ENCODE measurements at places on chromosomes 3 and 15.

GRCh38 chr15:42270551-42270950 is 2.5 kb upstream of the GANC start:
- DNase-seq: no peak

- no peak for DNase-seq
These were observed 120.8 kb upstream of the MEIS2 start for GRCh38 chr15:37220949-37221670.

- no peak for DNase-seq
These were observed 30.7 kb upstream of the CLDN1 start for GRCh38 chr3:190352861-190353457.

DNA sequence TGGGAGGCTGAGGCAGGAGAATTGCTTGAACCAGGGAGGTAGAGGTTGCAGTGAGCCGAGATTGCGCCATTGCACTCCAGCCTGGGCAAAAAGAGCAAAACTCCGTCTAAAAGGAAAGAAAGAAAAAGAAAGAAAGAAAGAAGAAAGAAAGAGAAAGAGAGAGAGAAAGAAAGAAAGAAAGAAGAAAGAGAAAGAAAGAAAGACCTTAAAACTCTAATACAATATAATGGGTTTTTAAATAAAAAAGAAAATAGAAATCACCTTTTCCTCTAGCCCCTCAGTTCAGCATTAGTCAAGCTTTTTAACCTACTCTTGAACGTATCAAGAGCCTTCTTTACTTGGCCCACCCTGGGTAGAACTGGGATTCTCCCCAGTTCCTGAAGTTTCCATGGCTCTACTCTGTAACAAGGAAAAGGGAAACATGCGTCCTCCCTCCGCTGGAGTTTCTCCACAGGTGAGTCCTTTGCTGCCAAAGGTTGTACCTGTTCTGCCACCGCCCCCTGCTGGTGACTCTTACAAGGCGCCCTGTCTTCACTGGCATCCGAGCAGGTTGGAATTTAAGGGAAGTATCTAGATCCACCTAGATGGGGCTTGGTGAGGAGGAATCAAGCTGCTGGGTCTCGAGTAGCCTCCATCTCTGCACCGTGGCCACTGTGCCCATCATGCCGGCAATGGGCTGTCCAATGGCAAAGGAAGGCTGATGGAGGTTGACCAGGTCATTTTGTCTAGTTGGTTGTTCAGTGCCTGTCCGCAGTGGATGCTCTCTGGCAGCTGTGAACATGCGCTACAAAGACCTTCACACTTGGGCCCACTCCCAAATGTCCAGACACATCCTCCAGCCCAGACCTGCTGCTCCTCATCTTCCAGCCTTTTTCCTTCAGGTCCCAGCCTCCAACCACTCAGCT is 20.6 kb upstream of the EPHB3 start:
- DNase-seq: no peak

- DNase-seq: no peak
These were observed 336.2 kb downstream of the EPHB1 start for GRCh38 chr3:135131290-135131689.

DNA sequence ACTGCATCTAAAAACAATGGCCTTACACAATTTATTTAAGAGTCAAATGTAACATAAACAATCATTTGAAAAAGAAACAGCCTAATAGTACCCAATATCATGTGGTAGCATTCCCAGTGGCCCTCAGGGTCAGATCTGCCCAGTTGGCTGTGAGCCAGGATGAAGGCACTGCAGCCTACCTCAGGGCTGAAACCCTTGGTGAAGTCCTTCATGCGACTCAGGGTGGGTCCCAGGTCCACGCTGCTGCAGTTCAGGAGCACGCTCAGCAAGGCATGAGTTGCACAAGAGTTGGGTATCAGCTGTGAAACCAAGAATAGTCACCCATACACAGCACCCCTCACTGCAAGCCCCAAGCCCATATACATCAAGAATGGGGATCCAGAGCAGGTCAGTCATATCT is 37.1 kb downstream of the SEMA3G start:
- DNase-seq: no peak

DNA sequence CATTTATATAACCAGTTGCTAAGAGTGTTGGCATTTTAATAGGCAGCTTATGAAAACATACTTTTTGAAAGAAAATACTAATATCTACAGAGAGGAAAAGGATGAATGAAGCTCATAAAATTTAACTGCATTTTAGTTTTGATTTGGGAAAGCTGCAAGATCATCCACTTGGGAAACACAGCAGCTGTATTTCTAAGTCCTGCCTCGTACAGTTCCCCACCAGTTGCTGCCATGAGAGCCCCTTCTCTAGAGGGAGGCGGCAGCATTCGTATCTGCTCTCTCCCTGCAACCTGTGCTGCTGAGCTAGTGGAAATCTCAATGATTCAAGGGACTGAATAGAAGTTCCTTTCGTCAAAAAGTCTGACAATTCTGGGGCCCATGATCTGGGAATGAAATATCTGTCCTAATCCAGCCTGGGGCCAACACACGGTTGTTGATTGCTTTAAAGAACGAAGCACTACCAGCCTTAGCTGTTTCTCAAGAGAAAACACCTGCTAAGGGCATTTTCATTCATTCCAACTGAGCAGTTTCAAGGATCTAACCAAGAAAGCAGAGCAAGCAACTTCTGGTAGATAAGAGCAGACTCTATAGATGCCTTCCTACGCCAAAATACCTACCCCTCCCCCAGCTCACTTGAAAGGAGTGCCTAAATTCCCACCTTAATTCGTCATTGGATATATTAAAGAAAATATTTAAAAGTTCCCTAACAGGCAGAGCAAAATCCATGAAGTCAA is 223.7 kb downstream of the MAGI1 start:
- no peak for DNase-seq

DNA sequence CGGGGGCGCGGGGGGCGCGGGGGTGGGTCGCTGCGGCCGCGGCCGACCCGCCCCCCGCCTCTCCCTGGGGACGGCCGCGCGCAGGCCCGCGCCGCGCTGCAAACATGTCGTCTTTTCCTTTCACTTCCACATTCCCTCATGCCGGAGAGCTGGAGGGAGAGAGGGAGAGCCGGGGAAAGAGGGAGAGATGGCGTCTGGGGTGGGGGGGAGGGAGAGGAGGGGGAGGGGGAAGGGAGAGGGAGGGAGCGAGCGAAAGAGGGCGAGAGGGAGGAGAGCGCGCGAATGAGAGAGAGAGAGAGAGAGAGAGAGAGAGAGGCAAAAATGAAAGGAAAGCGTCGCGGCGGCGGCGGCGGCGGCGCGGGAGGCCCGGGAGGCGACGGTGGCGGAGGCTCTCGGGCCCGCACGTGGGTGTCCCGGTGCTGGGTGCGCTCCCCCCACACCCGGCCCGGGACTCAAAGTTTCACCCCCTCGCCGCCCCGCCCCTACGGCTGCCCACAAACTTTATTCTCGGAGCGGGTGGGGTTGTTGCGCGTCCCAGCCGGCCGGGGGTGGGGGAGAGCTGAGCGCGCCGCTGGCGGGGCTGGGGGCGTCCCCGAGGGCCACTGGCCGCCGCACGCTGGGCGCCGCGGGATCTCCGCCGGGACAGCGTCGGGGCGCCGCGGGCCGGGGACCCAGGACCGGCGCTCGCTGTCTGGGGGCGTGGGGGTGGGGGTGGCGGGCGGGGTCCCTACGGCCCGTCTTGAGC is 731 bp downstream of the ZNF710 start:
- peak; percentile 29 for DNase-seq

GRCh38 chr3:153158961-153159735 is 2.9 kb upstream of the RAP2B start:
- DNase-seq: no peak

DNA sequence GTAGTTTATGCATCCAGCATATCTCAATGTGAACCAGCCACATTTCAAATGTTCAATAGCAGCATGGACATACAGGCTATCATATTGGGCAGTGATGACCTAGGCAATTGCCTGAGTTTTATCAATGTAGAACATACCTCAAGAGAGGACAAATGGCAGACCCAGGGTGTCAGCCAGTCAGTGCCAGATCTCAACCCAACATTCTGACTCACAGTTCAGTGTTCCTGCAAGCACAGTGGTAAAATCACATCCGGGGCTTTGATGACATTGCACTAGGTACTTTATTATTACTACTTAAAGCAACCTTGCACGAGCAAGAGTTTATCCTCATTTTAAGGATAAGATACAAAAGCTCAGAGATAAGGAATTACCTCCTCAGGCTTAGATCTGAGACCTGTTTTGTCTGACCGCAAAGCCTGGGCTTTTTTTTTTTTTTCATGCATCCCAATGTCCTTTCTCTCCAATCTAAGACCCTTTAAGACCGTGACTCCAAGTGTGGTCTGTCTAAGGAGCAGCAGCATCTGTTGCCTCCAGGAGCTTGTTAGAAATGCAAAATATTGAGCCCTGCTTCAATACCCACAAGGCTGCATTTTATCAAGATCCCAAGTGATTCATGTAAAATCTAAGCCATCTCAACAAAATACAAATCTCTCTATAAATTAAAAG is 60.1 kb downstream of the SLC12A1 start:
- no peak for DNase-seq

- DNase-seq: no peak
These were observed 15.5 kb upstream of the ECT2 start for GRCh38 chr3:172735014-172735413.

DNA sequence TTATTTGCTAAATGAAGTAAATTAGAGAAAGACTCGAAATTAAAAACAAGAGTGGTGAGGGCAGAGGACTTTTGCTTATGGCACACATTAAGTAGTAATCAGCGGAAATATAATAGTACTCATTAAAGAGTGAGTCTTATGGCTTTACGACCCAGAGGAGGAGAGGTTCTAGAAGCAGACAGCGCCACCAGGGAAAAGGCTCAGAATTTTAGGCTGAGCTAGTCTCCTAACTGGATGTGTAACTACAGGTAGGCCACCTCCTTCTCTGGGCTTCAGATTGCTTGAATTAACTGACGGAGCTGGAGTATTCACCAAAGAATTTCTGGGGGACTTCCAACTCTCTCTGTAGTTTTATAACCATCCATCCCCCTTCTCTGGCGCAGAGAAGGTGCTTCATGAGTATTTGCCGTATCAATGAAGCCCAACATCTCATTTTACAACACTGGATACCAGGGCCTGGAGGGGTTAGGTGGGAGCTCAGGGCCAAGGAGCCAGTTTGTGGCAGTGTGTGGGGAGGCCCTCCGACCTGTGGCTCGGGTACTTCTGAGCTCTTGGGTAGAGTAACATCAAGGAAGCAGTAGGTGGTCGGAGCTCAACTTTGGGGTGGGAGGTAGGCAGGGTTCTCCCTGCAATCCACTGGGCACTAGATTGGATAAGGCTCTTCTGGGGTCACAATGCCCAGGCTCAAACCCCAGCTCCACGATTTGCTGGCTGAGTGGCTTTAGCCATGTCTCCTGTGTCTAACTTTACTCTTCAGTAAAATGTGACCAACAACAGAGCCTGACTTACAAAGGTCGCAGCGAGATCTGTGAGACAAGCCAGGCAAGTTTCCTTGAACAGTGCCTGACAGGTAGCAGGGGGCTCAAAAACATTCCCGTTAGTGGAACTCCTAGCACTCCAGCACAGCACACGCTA is 1.1 kb downstream of the CHCHD4 start:
- DNase-seq: no peak

DNA sequence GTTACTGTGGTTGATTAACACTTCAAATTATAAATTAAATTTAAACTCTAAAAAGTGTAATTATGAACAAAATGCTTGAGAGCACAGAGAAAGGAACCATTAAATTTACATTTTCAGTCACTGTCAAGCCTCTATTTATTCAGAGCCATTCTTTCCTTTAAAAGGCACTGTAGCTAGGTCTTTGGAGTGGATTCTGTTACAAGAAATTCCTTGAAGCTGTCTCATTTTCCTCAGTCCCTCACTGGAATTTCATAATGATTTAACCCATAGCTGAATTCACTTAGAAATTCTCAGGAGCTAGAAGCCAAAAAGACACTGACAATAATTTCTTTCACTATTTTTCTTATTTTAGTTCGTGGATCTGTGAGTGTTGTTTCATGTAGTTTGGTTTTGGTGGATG is 81.2 kb upstream of the TCF12 start:
- peak; percentile 47 for DNase-seq

DNA sequence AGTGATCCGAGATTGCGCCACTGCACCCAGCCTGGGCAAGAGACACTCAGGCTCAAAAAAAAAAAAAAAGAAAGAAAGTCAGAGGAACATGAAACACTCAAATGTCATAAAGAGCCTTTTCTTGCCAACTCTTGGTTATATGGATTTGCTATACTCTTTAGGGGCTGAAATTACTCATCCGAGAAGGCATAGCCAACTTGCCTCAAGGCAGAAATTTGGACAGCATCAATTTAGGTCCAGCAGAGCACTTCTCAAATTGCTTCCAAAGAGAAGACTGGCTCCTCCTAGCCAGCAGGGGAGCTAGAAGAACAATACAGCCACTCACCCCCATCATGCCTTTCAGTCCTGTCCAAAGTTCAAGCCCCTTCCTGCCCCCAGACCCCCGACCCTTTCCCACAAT is 43.8 kb downstream of the OSBPL10 start:
- no peak for DNase-seq

DNA sequence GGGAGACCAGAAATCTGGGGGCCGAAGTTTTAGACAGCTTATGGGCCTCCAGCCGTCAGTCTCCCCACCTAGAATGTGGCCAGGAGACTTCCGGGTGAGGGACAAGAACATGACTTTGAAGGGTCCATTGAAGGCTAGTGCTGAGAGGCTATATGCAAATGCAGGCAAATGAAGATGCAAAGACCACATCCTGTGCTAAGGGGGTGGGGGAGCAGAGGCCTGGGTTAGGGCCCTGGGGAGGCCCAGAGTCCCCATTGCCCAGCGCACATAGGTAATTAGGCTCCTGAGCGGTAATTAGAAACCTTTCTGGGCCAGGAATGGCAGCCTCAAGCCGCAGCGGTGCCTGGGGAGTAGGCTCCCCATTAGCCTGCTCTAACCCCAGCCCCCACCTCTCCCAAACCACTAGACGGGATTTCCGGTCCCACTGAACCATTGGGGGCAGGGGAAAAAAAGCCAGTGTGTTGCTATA is 6.8 kb downstream of the CSK start:
- no peak for DNase-seq

DNA sequence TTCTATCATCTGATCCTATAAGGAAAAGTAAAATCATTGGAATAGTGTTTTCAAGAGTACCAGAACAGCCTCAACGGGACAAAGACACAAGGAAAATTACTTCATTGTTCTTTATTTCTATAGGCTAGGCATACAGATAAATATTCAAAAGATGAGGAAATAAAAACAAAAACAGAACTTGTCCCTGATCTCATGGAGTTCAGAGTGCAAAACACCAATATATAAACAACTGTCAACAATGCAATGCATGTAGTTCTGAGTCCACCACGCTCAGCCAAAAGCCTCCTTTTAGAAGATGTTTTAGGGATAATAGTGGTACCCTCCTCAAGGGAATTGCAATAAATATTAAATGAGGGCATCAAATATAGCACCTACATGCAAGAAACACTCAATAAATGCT is 4.6 kb upstream of the SLC4A7 start:
- no peak for DNase-seq

DNA sequence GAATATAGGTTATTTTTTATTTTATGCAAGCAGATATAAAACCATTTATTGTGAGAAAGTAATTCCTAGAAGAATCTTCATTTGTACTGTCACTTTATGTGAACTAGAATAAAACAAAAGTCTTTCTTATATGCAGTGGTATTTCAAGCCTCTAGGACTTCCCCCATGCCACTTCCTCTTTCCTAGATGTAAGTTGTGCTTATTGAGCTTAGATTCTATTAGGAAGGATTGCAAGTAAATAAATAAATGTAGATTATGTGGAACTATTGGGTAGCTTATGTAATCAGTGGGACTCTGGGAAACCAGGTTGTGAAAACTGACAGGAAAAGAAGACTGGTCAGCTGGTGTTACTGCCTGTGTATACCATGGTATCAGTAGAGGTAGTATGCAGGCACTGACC is 169.7 kb downstream of the RSRC1 start:
- no peak for DNase-seq

- no peak for DNase-seq
These were observed 28.9 kb downstream of the IDH3A start for GRCh38 chr15:78178064-78178463.

- no peak for DNase-seq
These were observed 740.5 kb downstream of the EPHA3 start for GRCh38 chr3:89847955-89848354.
